ENCODE measurements at places on chromosomes 2 and 18.

DNA sequence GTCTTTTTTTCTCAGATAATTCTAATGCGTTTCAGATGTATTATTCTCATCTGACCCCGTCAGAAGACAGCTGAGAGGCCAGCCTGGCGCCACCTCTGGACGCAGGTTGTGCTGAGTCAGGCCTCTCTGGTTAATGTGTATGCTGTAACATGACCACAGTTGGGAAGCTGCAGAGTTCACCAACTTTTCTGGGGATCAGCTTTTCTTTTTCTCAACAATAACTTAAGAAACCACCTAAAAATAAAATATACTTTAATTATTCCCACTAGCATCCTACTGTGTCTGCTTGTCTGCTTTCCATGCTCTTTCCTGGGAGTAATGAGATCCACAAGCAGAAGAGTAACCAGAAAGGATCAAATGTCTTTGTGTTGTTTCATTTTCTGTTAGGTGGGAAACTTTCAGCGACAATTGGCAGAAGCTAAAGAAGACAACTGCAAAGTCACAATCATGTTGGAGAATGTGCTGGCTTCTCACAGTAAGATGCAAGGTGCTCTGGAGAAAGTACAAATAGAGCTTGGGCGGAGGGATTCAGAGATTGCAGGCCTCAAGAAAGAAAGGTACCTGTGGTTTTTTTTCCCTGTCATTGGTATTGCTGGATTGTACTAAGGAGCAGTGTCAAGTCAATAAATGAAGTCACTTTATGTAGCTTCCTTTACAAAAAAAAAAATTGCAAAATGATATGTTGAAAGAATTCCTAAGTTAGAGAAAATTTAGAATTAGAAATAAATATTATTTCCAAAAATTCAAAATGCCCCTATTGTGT is 79.8 kb downstream of the CCDC150 start:
- DNase-seq, result no peak

- no peak for DNase-seq
Measured at GRCh38 chr2:101111262-101111838, 39.8 kb downstream of the TBC1D8 start.

DNA sequence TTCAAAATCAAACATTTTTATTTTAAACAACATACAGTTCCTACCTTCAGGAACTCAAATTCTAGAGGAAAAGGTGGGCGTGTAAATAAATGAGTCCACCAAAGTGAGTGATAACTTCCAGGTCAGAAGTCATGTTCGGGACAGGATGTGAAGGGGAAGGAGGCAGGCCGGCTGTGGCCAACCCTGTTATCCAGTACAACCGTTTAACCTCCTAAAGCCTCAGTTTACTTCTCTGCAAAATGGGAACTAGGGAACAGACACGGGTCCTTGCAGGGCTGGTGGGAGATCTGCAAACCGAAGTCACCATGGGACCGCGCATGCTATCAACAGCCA is 373 bp downstream of the EIPR1 start:
- DNase-seq, result peak; percentile 6

- no peak for DNase-seq
Measured at GRCh38 chr2:191983186-191983585, 136.3 kb upstream of the CAVIN2 start.

DNA sequence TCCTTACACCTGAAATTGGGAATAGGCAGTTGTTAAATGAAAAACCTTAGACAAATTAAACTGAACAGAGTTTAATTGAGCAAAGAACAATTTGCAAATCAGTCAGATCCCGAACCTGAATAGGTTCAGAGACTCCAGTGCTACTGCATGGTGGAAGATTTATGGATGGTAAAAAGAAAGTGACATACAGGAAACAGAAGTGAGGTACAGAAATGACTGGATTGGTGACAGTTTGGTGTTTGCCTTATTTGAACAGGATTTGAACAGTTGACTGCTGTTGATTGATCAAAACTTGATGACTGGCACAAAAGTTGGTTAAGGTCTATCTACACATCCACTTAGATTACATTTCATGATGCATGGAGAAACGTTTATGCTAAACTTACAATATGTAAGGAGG is 248.8 kb downstream of the HNMT start:
- DNase-seq, result no peak

- no peak for DNase-seq
Measured at GRCh38 chr18:32310101-32310500, 120.3 kb downstream of the MEP1B start.

DNA sequence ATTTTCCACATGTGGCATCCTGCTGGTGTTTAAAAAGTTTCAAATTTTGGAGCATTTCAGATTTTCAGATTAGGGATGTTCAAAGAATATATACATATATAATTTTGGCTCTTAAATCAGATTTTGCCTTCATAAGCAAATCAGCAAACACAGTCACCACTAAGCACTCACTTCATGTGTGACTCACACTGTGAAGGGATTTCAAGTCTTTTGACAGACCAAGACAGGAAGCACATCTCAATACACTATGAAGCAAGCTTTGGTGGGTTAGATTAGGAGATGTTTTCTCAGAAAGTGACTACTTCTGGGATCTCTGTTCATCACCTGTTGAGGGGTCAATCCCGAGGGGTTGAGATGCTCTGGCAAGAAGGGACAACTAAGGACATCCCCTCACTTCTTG is 227.8 kb upstream of the RBBP8 start:
- no peak for DNase-seq

DNA sequence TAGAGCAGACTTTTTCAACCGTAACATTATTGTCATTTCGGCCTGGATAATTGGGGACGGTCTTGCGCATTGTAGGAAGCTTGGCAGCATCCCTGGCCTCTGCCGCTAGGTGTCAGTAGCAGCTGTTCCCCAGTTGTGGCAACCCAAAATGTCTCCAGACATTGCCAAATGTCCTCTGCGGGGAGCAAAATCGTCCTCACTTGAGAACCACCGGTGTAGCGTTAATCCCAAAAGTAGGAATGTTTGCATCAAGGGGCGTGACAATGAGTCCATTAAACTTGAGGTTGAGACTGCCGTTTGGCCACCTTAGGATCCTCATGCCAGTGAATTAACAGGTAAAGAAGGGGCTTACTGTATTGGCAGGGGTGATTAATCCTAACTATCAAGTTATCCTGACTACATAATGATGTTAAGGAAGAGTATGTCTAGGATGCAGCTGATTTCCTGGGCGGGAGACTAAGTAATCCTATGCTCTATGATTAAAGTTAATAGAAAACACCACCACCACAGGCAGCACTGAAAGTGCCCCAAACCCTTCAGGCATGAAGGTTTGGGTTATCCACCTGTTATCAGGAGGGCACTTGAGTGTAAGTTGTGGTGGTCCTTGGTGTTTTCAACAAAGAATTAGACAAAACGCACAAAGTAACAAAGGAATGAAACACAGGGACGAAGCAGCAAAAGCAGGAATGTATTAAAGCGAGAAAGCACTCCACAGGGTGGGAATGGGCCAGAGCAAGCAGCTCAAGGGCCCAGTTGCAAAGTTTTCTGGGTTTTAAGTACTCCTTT is 4.9 kb upstream of the ZC3H8 start:
- peak; percentile 79 for DNase-seq

GRCh38 chr2:19623488-19623887 is 265.1 kb upstream of the OSR1 start:
- DNase-seq, result no peak

DNA sequence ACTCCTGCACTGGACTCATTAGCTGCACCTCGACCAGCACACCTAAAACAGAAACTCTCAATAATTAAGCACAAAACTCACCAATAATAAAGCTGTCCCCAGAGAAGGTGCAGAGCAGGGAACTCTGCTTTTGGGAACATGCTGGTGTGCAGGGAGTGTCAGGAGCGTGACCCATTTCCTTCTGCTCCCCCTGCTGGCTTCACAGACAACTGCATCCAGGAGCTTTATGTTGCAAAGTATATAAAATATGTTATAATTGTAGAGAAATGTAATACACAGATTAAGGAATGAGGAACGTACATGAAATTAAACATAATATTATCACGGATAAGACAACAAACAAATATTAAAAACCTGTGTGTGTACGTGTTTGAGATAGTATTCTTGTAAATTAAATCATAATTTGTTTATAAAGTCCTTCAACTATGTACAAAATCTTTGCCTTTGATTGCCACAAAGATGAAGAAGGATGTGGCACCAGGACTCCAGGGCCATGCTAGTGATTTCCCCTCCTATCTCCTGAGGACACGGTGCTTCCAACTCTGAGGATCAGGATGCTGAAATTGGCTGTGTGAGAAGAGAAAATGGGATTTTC is 68.6 kb upstream of the MAL start:
- no peak for DNase-seq

DNA sequence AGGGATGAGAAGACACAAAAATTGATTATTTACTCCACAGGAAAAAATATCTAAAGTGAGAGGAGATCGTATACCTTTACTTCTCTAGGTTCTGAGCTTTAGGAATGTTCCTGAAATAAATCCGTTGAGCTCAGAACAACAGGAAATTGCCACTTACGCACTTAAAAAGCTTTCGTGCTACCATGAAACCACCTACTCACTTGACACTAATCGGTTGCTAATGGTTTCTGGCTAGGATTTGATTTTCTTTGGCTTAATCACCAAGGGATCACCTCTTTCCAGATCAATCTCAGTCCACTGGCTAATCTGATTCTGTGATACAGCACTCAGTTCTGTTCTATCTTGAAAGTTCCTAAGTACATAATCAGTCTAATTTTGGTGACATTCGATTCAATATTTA is 419.6 kb downstream of the DLGAP1 start:
- no peak for DNase-seq

DNA sequence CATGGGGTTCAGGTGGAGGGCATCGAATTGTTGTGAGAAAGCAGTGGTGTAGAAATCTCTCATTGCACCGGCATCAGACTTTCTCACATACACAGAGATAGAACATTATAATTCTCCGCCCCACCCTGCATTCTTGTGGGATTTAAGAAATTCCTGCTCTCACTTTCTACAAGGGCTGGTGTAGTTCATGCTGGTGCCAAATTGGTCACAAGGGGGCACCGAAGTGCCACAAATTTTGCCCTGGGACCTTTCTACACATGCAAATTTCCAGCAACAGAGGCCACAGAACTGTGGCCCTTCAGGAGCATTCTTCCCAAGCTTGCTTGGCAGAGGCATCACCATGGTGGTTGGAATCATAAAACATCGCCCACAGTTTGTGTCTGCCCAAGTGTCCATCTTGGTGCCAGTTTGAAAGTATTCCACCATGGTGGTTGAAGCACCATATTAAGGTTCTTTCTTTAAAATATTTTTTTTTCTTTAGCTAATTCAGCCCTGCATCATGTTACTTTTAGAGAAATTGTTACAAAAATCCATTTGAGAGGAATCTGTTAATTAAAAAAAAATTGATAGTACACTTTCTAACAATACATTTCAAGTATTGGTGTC is 521.2 kb upstream of the FANCL start:
- no peak for DNase-seq

DNA sequence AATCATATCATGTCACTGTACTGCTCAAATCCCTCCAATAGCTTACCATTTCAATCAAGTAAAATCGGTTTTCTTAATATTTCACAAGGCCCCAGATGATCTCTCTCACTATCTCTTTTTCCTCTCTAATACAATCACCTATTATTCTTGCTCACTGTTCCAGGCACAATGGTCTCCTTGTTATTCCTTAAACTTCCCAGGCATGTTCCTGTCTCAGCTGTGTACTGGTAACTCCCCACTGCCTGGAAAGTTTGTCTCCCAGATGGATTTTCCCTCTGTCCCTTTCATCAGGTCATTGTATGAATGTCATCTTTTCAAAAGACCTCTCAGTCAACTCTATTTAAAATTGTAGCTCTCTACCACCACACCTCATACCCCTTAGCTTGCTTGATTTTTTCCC is 30.7 kb upstream of the FANCL start:
- DNase-seq, result no peak

GRCh38 chr2:22950431-22950830 is 434.5 kb upstream of the KLHL29 start:
- DNase-seq, result no peak

DNA sequence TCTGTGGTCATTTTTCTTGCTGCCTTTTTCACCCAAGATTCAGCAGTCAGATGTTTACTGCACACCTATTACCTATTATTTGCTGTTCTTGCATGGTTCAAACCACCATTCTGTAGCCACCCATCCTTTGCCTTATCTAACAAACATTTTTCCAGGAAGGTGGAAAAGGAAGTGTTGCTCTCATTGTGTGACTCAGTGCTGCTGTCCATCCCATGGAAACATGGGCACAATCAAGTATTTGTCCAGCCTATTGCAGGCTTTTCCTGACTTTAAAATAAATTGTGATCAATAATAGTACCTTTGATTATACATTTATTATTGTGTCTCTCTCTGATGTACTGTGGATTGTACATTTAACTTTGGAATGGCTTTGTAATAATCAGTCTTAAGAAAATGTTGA is 53.2 kb downstream of the USP14 start:
- no peak for DNase-seq

- no peak for DNase-seq
Measured at GRCh38 chr18:79259218-79259617, 136.5 kb upstream of the NFATC1 start.

DNA sequence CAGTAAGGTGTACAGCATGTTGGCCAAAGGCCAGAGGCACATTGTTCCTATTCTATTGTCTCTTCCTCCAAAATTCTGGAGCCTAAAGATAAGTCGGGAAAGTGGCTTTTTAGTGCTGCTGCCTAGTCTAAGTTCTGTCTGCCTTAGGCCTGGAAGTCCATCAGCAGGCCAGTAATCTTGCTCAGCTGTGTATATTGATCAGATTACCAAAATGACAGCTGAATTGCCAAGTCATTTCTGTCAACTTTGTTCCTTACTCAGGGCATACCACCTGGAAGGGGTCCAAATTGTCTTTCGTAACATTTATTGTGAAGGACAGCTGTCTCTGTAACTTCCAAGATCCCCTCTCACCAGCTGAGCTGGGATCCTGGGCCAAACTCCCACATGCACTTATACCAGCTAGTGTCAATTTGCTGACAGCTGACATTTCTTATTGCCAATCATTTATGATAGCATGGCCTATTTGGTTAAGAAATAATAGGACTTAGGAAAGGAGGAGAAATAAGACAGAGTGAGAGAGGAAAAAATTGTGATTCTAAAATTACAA is 116.8 kb upstream of the FSHR start:
- DNase-seq, result no peak

DNA sequence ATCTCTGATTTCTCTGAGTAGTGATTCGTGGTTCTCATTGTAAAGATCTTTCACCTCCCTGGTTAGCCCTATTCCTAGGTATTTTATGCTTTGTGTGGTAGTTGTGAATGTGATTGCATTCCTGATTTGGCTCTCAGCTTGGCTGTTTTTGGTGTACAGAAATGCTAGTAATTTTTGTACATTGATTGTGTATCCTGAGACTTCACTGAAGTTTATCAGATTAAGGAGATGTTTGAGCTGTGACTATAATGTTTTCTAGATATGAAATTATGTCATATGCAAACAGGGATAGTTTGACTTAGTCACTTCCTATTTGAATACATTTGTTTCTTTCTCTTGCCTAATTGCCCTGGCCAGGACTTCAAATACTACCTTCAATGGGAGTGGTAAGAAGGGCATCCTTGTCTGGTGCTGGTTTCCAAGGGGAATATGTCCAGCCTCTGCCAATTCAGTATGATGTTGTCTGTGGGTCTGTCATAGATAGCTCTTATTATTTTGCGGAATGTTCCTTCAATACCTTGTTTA is 251.9 kb upstream of the ZNF804A start:
- no peak for DNase-seq

- no peak for DNase-seq
Measured at GRCh38 chr2:96359310-96359709, 23.7 kb downstream of the NCAPH start.
